MG63 (cell line): ENCODE measurements at places on chromosomes 2 and 18. TPM values are rescaled to one million over a fixed set of nuclear protein-coding genes. Genes with fewer than 3 reads are reported as not detected.

The DSEL gene
- total RNA-seq: 3.7 and 6.2 TPM in 2 replicates

The CFAP65 gene
- total RNA-seq: 0.03 TPM in 1 of 2 replicates, not detected in the other

The AP1S3 gene
- total RNA-seq: 22.2 and 35.5 TPM in 2 replicates

GRCh38 chr2:216694826-216695217 is 527 bp downstream of the IGFBP5 start:
- DNase-seq: no peak

- DNase-seq: no peak
Observed at GRCh38 chr2:39666491-39667101, 879 bp downstream of the TMEM178A start.

DNA sequence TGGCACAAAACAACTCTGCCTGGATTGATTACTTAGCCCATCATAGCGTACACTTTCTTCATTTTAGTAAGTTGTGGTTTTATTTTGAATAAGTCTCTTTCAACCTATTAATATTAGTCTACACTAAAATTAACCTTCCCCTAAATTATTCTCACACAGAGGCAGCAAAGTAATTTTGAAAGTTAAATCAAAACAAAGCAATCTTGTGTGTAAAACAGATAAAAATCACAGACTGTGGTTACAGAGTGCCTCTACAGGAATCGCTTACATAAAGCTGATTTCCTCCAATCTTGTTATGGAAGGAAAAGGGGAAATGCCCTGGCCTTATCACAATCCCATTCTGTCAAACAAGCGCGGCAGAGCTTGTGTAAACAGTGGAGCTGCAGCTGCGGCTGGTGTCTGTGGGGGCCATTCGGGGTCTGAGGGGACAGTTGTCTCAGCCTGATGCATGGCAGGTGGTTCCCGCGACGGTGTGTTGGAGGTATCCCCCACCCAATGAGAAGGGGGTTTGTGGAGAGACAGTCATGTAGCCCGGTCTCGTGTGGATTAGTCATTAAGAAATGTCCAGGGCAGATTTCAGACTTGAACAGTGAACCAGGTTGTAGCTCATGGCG is 42.1 kb downstream of the BCL2L11 start:
- DNase-seq: no peak

- DNase-seq: no peak
Observed at GRCh38 chr2:212843409-212844199, 305.0 kb upstream of the ERBB4 start.

GRCh38 chr18:11042247-11042646 is 107.1 kb downstream of the PIEZO2 start:
- DNase-seq: no peak

DNA sequence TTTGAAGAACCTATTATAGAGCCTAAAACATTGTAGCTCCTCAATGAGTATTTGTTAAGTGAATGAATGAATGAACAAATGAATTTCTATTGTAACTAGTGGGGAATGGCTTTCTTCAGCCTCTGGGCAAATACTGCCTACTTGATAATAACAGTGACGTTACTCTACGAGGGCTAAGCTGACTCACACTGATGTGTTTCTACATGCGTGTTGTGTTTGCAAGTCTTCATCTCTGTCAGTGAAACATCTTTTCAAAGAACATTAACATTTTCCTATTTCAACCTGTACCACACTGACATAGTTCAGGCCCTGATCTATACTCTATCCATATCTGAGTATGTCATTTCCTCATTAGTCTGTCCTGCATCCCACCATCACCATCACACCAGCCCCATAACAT is 319.9 kb upstream of the ACVR2A start:
- no peak for DNase-seq

GRCh38 chr2:10764896-10765295 is 43.5 kb downstream of the ATP6V1C2 start:
- no peak for DNase-seq

DNA sequence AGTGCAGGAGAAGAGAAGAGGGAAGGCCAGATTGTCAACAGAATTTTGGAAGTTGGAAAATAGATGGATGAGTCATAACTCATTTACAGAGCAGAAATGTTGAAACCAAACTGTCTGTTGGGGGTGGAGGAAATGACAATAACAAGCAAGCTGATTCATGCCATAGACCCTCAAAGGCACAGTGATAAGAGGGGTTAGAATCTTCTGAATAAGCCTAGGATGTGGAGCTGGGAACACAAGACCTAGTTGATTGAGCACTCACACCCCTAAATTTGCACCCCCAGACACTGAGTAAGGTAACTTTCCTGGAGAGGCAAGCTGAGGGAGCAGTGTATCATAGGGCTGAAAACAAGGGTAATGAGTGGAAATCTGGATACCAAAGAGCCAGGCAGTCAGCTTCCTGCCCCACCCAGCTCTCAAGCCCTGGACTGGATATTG is 141.4 kb downstream of the SCG2 start:
- DNase-seq: peak; percentile 30

GRCh38 chr2:218026676-218027425 is 24.1 kb upstream of the TNS1 start:
- DNase-seq: no peak

DNA sequence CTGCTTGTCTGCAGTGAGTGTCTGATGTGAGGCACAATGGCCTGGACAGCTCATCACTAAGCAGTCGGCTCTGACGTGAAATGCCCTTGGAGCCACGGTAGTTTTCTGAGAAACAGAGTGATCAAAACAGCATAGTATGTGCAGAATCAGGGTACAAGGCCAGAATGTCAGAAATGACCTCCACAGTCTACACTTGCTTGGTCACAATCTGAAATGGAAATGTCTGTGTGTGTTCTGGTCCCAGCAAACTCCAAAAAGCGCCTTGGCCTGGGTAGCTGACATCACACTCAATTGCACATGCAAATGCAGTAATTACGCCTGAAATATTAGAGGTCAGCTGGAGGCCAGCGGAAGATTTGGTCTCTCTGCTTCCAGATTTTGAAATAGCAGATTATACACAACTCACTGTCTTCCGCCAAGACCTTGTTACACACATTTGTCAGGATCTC is 95.4 kb downstream of the CTAGE1 start:
- no peak for DNase-seq

DNA sequence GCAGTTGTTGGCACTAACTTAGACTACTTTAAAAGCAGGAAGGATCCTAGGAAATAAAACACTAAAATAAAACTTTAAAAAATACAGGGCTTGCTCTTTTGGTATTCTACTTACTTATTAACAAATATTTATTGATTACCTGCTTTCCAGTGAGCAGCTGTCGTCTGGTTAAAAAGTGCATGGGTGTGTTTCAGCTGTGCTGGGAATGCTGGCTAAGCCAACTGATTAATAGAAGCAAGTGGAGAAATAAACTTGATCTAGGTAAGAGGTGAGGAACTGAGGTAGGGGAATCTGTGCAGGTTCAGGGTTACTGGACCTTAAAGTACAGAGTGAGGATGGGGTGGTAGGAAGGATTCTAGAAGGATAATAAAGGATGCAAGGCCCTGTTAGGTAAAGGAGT is 110.8 kb downstream of the SPTBN1 start:
- no peak for DNase-seq
